ENCODE measurements at places on chromosomes 1 and 21. TPM values are rescaled to one million over a fixed set of nuclear protein-coding genes. Genes with fewer than 3 reads are reported as not detected.

The HES2 gene
- total RNA-seq = 0.29 TPM

DNA sequence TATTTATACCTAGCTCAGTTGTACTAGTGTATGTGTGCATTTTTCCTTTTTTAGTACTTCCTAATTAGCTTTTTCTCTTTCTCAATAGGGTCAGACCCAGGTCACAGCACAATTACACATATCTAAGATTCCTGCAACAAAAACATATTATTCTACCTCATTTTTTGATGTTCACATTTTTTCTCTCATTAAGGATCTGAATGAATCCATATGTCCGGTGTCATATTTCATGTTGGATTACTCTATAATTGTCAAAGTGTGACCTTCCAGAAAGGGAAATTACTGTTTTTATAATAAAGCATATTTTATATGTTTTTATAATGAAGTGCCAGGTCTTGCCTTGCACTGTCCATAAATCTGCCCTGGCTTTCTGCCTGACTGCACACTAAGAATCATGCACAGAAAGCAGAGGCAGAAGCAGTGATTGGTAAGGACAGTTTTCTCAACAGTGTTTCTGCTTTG is 143.7 kb downstream of the KCNT2 start:
- no peaks in the 10 kb centered on the region for H3K4me1 ChIP-seq
- no peak for DNase-seq
- H3K27ac ChIP-seq = no peak overlapping the region
- H3K36me3 ChIP-seq = no peaks in the 10 kb centered on the region

The KRTAP21-2 gene
- not detected for total RNA-seq

The ASPM gene
- total RNA-seq = 27.5 TPM

DNA sequence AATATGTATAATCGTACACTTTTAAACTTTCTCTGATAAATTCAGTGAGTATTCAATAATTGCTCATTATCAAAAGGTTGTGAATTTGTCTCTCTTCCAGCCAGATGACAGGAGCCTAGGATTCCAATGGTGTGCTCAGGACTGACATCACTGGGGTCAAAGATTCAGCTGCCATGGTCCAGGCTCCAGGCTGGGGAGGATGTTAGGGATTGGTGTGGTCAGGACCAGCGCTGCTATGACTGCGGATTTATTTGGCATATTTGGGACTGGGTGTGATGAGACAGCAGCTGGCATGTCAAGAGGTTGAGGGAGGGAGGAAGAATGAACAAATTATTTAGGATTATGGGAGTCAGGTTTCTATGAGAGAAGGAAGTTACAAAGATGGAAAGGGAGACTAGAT is 48.2 kb upstream of the ABCA4 start:
- DNase-seq = no peak
- no peak overlapping the region for H3K4me3 ChIP-seq

DNA sequence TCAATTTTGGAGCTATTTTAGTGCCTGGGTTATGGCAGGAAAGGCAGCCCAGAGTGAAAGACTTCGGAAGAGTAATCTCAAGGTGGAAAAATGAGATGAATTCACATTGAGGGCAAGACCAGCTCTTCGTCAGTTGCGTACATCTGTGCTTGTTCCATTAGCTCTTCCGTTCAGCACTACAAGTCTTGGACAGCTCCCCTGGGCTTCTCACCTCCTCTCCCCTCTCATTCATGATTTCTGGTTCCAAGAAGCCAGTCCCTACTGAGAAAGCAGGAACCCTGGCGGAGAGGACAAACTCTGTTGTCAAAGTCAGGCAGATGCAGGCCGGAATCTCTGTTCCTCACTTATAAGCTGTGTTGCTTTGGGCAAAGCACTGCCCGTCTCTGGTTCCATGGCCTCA is 76.5 kb downstream of the ACTL8 start:
- H3K36me3 ChIP-seq = no peaks in the 10 kb centered on the region
- no peak overlapping the region for H3K27ac ChIP-seq
- peaks cover 1% of the 10 kb centered on the region for H3K27me3 ChIP-seq
- DNase-seq = no peak

The OXCT2 gene
- 1.6 TPM for total RNA-seq

DNA sequence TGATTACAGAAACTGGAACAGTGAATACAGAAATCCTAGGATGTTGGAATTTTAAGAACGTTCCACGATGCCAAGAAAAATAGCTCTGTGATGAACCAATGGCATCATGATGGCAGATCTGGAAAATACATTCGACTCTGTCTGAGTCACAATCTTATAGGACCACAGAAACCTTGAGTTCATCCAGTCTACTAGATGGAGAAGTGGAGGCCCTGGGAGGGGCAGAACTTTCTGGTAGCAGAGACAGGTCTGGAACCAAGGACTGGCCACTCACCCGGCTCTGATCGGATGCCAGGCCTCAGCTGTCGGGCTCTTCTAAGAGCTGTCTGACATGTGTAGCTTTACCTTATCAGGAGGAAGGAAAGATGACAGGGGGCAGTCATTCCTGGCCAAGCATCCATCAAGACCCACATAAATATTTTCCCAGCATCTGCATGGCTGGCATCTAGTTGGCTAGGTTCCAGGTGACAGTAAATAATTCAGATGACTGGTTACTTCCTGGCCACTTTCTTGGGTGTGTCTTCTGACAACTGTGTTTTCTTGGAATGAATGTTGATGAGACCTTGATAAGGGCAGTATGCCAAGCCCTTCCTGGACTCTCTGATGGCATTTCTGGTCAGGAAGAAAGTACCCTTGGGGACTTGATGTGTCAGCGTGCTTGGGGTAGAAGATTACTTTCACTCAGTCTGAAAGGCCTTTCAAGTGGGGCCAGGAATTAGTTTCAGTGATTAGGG is 72.6 kb upstream of the TRABD2B start:
- no peak for DNase-seq
- H3K27ac ChIP-seq = no peak overlapping the region
- H3K4me3 ChIP-seq = no peak overlapping the region
- peaks cover 5% of the 10 kb centered on the region for H3K27me3 ChIP-seq
- H3K36me3 ChIP-seq = no peaks in the 10 kb centered on the region

The MYOC gene
- not detected for total RNA-seq

GRCh38 chr1:65691972-65692371 is 100.7 kb upstream of the PDE4B start:
- H3K27me3 ChIP-seq = no peaks in the 10 kb centered on the region
- peaks cover 6% of the 10 kb centered on the region for H3K4me1 ChIP-seq
- no peaks in the 10 kb centered on the region for H3K36me3 ChIP-seq

- no peak overlapping the region for H3K4me3 ChIP-seq
- no peaks in the 10 kb centered on the region for H3K27me3 ChIP-seq
- no peak for DNase-seq
- no peak overlapping the region for H3K27ac ChIP-seq
- no peaks in the 10 kb centered on the region for H3K4me1 ChIP-seq
- no peaks in the 10 kb centered on the region for H3K36me3 ChIP-seq
Observed at GRCh38 chr1:176954242-176954641, 210.3 kb downstream of the ASTN1 start.

The LPAR3 gene
- total RNA-seq = 0.47 TPM

All from activated T-helper 1 cell treated with anti-CD3 and anti-CD28 coated beads, Interleukin-12 subunit alpha, Interleukin-12 subunit beta, Interleukin-2, Interleukin-4 antibody, amounts not matched to agents 30 ng/mL and 10 ng/mL and 1 ng/mL, durations not matched to agents 14 hours and 24 hours and 36 hours (primary cell).